Stimulated activated CD4-positive, alpha-beta T cell treated with anti-CD3 and anti-CD28 coated beads, Interleukin-4, amount 100 ng/mL, for 48 hours (primary cell): ENCODE measurements at places on chromosomes 6 and 20.

- DNase-seq = no peak
These were observed 82.7 kb upstream of the NXT1 start for GRCh38 chr20:23267909-23268308.

DNA sequence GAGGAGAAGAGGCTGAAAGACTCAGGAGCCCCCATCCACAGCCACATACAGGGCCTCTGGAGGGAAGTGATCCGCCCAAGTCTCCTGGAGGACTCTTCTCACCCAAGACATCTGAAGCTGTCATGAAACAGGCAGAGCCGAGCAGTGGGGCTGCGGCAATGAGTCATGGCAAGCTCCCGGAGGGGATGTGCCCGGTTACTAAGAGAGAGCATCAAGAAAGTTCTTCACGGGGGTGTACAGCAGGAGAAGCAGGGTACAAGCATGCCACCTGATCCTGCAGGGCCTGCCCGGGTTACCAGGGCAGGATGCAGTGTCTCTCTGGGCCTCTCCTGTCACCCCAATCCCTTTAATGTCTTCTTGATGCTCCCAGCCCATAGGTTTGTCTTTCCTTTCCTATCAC, 21.1 kb downstream of the TRIM26 start:
- no peak for DNase-seq

GRCh38 chr20:58457083-58457695, 58.0 kb downstream of the APCDD1L start:
- no peak for DNase-seq

DNA sequence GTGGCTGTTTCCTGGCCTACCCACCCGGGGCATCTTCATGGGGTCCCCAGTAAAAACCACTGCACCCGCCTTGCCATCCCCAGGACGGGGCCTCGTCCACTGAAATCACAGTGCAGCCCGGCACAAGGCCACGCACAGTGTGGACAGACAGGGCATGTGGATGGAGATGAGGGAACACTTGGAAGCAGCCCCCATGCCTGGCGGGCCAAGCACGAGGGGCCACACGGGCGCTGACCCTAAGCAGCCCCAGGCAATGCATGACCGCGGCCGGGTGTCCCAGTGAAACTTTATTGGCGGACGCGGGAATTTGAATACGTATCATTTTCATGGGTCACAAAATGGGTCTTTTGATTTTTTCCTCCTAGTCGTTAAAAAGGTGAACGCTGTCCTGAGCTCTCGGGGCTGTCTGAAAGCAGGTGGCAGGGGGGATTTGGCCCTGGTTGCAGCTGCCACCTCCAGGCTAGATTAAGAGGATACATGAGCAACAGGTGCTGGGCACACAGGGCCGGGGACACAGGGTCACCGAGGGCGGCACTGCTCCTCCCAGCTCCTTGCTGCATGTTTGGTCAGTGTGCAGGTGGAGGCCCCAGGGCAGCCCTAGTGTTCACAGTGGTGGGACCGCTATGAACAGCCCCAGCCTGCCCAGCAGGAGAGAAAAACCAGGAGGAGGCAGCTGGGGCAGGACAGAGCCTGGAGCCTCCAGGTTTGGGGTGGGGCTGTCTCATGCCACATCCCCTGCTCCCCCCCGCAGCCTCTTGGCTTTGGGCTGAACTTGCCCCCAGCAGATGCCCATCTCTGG, 74.9 kb upstream of the SLCO4A1 start:
- no peak for DNase-seq

GRCh38 chr20:59020938-59021551, 1.8 kb downstream of the TUBB1 start:
- no peak for DNase-seq

- DNase-seq = no peak
These were observed 599.1 kb downstream of the MEI4 start for GRCh38 chr6:78251931-78252330.

GRCh38 chr6:164150232-164150631, 735.7 kb downstream of the QKI start:
- DNase-seq = no peak

- no peak for DNase-seq
These were observed 66.0 kb upstream of the UTRN start for GRCh38 chr6:144219056-144219685.

DNA sequence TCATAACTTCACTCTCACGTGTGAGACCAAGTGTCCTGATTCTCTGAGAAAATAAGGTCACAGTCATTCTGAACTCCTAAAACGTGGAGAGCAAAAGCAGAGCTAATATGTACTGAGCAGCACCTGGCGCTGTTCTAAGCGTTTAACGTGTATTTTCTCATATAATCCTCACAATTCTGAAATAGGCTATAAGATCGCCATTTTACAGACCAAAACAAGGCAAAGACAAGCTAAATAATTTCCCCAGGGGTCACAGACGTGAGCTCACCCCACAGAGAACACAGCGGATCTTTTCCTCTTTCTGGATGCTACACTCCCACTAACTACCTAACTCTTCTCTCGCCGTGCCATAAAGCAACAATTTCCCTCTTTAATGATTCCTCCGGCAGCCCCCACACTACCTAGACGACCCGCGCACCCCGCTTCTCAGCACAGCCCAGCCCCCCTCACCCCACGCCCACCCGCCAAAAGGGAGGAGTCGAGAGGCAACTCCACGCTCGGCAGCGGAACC, 636 bp downstream of the SUPT3H start:
- no peak for DNase-seq

DNA sequence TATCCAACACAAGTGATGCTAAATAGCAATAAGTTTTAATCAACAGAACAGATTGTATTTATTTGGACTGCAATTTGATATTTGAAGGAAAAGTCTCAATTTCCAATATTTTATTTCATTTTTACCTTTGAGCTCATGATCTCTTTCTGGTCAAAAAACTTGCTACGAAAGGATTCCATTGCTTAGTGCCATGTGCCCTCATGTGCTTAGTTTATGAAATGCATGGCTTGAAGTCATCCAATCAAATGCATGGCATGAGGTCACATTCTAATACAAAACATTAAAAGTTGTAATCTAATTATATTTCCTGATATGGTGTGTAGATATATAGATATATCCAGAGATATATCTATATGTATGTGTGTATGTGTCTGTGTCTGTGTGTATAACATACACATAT, 321.2 kb upstream of the ADGRB3 start:
- DNase-seq = no peak

DNA sequence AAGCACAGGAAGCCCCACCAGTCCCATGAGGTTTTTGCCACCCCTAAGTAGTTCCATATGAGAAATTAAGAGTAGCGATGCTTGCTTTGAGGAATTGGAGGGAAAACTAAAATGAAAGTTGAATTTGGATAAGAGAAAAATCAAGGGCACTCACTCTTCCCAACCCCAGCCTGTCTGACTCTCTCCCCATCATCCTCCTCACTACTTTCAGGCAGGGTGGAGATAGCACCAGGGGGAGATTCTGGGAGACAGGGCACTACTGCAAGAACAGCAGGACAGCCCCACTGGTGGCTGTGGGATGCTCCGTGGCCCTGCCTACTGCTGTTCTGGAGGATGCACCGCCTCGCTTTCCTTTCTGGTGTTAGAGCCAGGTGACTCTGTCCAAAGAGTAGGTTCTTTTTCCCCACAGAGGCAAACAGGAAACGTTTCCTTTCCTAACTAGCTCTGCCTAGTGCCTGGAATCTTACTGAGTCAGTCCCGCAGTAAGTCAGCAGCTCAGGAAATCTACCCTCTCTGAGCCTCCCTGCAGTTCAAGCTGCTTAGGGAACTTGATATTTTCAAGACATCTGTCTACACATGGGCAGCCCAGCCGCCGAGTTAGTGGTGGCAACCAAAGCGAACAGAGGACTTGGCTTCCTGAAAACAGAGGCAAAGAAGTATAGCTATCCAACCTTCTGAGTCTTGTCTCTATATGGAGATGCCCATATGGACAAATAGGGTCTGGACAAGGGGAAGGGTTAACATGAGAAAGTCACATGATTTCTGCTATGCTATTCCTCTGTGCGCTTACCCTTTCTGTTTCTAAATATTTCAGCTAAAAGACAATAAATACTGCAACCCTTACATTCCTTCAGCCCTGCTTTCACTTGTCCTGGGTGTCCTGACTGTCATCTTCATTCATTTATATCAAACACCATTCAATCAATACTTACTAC, 11.4 kb downstream of the HLA-E start:
- no peak for DNase-seq

DNA sequence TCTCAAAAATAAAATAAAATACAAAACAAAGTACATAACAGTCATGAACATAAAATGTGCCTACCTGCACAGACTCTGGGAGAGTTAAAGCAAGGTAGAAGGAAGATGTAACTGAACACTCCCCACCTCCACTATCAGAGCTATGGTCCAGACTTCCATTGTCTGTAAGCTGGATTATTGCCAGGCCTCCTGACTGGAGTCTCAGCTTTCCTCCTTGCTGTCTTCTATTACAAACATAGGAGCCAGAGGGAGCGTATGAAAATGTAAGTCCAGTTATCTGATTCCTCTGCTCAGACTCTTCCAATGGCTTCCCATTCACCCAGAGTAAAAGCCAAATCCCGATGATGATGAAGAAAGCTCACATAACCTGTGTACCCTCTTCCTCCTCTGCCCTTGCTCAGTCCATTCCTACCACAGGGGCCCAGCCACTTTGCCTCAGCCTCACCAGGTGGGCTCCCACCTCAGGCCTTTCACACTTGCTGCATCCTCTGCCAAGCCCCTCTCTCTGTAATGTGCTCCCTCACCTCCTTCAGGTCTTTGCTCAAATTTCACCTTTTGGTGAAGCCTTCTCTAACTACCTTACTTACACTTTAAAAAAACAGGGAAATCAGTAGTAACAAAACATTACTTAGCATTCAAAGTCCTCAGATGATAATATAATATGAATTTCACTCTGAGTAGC, 194.1 kb downstream of the RIMS1 start:
- DNase-seq = no peak

- no peak for DNase-seq
These were observed 27.7 kb upstream of the VEGFA start for GRCh38 chr6:43742285-43742684.

DNA sequence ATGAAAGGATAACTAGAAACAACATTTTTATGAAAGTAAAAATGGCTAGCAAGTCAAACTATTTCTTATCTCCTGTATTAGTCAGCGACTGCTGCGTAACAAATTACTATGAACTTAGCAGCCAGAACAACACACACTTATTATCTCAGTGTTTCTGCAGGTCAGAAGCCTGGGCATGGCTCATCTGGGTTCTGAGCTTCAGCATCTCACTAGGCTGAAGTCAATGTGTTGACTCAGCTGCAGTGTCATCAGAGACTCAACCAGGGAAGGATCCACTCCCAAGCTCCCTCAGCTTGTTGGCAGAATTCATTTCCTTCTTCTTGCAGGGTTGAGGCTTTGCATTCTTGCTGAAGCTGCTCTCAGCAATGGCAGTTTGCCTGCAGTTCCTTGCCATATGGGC, 33.2 kb upstream of the IGF2R start:
- DNase-seq = no peak

DNA sequence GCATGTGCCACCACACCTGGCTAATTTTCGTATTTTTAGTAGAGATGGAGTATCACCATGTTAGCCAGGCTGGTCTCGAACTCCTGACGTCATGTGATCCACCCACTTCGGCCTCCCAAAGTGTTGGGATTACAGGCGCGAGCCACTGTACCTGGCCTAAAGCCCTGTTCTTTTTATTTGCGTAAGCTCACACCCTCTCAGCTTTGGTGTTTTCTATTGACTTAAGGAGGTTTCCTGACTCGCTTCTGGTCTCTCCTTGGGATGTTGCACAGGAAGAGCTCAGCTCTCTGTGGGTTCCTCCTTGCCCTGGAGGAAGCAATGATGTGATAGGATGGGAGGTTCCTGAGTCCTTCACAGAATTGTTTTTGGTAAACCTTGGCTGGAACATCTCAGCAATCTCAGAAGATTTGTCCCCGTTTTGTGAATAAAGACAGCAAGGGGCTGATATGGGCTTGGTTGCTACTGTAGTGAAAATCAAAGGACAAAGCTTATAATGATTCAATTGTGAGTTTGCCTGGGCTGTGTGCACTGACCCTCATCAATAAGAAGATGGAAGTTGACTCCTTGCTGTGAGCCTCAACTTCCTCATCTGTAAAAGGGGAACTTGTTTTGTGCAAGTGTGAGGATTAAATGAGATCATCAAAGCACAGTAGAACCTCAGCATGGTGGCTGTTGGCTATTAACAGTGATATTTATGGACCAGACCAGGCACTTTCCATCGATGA, 27.0 kb downstream of the TOX2 start:
- no peak for DNase-seq

DNA sequence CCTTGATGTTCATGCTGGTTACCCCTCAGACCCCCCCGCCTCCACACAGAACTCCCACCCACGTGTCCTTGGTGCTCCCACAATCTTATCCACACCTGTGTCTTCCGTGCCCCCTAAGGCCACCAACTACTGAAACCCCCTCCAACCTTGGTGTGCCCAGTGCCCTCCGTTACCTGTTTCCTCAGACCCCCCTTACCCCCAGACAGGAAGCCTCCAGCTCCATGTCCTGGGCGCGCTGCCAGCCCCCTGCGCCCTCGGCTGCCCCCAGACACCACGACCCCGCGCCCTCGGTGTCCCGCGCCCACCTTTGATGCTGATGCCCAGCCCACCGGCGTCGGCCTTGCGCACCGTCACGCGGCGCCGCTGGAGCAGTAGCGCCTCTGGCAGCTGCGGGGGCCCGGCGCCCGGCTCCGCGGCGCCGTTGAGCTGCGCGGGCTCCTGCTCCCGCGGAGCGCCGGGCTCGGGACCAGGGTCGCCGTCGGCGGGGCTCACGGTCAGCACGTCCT, 504 bp downstream of the SNTA1 start:
- DNase-seq = no peak

GRCh38 chr6:157806856-157807215, 16.2 kb upstream of the SNX9 start:
- DNase-seq = no peak

- DNase-seq = no peak
These were observed 9.5 kb downstream of the LSM14B start for GRCh38 chr20:62131560-62132320.

GRCh38 chr6:169864148-169865020, 113.0 kb downstream of the ERMARD start:
- no peak for DNase-seq

DNA sequence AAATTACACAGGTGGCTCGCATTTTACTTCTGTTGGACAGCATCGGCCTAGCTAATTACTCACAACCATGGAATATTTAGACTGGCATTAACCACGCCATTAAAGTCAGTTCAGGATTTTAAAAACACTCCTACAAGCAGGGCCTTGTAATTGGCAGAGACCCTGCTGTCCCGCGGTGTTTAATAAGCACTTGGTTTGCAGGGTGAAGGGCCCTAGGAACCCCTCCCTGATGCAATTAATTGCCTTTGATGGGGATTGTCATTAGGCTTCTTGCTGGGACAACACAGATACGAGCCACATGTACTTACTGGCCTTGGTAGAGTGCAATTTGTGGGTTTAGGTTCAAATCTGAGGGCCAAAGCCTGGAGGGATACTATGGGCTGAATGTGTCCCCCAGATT, 7.8 kb upstream of the VSTM2L start:
- DNase-seq = no peak

- DNase-seq = no peak
These were observed 125.0 kb downstream of the FYN start for GRCh38 chr6:111748231-111748647.
